CD4-positive, alpha-beta T cell treated with Interleukin-4 for 4 hours (primary cell): ENCODE measurements at places on chromosomes 16 and 17.

- peak; percentile 4 for DNase-seq
Observed at GRCh38 chr16:30122604-30123160, 338 bp downstream of the MAPK3 start.

DNA sequence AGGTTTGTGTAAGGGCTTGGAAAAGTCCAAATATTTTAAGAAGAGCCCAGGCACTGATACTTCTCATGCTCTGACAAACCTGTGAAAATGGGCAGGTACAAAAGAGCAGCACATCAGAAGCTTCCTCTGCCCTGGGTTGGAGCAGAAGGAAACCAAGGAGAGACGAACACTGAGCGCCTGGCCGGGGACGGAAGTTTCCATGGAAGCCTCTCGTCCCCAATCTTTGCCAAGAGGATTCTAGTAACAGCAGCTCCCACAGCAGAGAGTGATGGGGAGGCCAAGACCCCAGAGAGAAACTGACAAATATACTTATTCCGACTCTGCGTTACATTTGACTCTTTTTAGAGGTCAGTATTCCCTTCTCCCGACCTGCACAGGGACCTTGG is 268.5 kb downstream of the C16orf95 start:
- DNase-seq = no peak

GRCh38 chr17:4007346-4008081 is 43.3 kb upstream of the ATP2A3 start:
- no peak for DNase-seq

DNA sequence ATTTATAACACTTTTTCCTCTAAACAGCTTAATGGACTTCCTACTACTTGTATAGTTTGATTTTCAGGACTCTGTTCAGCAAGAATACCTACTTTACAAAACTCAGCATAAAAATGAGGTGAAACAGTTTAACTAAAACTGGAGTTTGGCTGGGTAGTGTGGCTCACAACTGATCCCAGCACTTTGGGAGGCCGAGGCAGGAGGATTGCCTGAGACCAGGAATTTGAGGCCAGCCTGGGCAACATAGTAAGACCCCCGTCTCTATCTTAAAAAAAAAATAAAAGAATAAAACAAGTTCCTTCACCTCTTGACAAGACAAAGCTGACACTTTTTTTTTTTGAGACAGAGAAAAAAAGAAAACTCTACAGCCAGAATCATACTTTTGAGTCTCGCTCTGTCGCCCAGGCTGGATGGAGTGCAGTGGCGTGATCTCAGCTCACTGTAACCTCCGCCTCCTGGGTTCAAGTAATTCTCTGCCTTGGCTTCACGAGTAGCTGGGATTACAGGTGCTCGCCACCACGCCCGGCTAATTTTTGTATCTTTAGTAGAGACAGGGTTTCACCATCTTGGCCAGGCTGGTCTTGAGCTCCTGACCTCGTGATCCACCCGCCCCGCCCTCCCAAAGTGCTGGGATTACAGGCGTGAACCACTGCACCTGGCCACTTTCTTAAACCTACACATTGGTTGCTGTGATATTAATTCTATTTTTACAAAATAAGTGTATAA is 2.6 kb downstream of the PDF start:
- DNase-seq = no peak

- DNase-seq = peak; percentile 80
Observed at GRCh38 chr17:4948931-4949320, 596 bp upstream of the PFN1 start.

DNA sequence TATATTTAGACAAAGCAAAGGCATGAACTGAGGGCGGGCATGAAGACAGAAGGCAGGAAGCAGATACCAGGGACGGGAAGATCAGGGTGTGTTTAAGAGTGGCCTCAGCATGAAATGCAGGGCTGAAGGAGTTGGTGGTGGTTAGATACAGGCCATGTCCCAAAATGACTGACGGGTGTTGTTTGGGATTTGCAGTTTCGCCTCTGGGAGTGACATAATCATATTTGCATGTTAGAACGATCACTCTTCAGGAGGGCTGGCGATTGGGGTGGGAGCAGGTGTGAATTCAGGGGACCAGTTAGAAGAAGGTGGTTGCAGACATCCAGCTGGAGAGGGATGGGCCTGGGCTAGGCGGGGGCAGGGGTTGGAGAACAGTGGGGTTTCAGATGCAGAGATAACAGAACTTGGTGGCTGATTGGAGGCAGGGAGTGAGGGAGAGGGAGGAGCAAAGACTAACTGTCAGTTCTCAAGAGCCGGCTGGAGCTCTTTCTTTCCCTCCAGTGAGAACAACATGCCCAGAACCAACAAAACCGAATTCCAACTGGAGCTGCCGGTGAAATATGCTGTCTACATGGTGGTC is 27.2 kb upstream of the ITGAX start:
- no peak for DNase-seq

DNA sequence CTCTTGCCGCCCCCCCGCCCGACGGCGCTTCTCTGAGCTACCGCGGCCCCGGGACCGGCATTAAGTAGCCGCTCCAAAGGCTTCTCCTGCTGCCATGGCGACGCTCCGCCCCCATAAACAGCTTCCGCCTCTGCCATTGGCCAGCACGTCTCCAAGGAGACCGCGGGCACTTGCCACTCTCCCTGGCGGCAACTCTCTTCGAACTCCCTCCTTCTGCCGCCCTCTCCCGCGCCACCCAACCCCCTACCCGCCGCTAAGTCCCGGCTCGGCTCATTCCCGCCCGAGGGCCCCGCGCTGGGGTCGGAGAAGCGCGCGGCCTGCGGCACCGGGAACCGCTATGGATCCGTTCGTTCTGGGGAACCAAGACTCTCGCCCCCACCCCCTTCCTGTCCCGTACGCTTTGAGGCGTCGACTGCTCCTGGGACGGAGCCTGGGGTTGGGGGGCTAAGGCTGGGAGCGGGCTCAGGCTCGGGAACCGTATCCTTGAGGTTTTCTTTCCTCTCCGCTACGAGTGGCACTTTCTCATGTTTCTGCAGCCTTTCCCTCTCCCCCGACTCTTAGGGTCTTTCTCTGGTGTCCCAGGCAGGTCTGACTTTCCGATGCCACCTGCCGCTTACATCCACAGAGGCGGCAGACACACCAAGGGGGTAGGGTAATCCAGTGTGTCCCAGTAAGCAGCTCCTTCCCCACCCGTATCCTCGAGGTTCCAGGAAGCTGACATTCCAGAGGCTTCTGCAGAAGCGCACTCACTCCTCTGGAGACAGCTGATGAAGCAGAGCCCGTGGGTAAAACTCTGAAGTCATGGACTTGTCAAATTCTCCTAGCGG is at the start of gene FOXJ1:
FOXJ1 (minus strand) TSS at position 34 of the 827 bp plus-strand sequence. CDS start 850 bp downstream, outside the sequence.
- peak; percentile 94 for DNase-seq

DNA sequence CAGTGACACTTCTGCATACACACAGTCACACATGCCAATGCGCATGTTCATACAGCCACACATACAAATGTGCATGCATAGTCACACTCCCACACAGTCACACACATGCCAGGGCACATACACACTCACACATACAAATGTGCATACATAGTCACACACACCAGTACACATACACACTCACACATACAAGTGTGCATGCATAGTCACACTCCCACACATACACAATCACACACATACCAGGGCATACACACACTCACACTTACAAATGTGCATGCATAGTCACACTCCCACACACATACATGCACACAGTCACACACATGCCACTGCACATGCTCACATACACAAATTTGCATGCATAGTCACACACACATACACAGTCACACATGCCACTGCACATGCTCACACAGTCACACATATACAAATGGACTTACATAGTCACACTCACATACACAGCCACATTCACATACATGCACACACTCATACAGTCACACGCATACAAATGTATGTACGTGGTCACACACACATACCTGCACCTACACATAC is 84.2 kb downstream of the SOCS1 start:
- DNase-seq = no peak

DNA sequence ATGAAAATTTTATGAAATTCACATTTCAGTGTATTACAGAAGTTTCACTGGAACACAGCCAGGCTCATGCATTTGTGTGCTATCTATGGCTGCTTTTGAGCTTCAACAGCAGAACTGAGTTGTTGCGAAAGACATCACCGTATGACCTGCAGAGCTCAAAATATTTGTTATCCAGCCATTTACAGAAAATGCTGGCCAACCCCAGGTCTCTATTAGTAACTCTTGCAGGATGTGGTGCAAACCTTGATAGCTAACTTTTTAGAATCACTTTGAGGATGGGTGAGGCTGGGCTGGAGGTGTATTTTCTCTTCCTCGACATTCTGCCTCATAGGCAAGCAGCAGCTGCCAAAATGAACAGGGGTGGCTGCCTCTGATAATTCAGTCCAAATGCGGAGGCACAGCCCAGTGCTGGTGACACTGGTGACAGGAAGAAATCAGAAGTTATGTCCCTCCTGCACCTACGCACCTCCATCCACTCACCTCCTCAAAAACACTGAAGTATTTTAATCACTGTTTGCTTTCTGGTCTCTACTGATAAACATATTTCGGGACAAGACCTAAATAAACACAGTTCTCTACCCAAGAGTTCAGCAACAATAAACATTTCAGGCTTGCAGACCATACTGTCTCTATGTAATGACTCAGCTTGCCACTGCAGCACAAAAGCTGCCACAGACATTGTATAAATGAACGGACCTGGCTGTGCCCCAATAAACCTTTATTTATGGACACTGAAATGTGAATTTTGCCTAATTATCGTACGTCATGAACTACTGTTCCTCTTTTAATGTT is 28.5 kb downstream of the ARHGAP17 start:
- no peak for DNase-seq

DNA sequence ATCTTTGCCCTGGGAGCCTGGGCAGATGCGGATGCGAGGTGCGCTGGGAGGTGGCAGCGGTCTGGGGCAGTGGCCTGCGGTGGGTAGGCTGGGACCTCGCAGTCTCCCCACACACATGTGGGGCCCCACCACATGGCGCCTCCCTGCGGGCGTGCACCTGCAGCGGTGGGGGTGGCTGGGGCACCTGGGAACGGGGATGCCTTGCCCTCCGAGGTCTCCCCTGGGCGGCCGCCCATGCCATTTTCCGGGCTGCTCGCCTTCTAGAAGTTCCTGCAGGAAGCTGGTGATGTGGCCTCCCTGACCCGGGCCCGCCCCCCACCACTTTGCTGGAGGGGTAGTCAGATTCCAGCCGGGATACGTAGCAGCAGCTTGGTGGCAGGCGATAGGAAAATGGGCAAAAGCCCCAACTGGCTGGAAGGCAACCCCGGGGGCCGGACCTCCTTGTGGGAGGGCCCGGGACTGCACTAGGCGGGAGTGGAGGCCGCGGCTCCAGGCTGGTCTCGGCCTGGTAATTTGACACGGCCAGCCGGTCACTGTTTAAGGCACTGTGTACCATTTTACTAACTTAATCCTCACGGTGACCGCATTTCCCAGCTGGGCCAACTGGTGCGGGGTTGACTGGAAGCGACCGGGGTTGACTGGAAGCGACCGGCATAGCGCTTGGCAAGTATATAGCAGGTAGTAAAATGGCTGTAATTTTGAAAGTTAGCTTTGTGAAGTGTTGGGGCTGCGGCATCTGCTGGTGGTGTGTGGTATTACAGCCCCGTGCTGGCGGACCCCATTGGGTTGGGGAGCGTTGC is 38.5 kb downstream of the IGF2BP1 start:
- DNase-seq = peak; percentile 15

DNA sequence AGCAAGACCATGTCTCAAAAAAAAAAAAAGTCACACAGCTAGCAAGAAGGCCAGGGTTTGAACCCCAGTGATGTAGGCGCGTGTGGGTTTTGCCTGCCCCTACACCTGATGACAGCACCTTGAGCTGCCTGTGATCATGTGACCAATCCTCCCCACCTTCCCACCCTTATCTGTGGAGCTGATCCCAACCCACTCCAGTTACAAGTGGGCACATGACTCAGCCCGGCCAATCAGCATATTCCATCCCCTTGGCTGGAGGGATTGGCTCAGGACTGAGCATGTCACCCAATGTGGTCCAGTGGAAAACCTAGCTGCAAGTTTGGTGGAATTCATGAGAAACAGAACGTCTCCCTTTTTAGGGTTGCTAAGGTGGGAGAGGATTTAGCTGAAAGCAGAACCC is 6.6 kb downstream of the TMEM114 start:
- no peak for DNase-seq

DNA sequence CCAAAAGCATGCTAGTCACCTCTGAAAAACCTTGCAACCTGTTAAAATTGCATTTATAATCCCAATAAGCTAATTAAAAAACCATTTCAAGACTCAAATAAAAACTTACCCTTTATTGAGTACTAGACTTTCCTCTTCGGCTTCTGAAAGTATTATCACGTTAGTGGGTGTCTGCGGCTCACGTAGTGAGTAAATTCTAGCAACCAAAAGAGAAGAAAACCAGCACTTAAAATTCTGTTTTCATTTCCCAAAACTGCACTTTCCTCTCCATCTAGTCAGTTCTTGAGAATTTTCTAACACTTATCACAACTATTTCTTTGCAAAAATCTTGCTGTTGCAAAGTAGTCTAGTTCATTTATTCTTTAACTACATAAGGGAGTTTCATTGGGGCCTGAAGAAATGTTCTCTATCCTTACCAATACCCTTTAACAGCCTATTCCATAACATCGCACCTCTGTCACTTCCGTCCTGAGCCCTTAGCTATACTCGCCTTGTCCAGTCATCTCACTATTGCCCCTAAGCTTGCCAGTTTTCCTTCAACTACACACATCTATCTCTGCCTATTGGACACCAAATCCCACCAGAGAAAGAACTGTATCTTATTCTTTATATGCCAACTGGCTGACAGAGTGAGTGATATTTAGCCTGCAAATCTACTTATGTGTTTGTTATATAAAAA is 8.7 kb downstream of the NUP88 start:
- no peak for DNase-seq

- DNase-seq = peak; percentile 32
Observed at GRCh38 chr17:4721203-4722135, 9.8 kb upstream of the MED11 start.

DNA sequence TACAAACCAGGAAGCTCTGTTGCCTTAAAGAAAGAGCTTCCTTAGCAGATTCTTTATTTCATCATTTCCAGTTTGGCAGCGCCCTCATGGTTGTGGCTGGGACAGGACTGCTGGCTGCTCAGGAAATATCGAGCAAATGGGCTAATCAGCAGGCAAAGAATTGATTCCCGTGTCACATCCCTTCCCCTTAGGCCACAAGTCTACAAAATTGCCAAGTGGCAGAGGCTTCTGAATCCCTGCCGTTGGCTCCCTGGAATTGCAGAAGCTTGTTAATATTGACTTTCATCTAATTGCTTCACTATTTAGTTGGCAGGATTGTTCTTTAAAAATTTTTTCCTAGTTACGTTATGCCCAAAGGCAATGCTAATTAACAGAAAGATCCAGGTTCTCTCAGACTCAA is 456.3 kb upstream of the ERCC4 start:
- DNase-seq = no peak

GRCh38 chr16:73289232-73289631 is 241.3 kb upstream of the ZFHX3 start:
- no peak for DNase-seq

GRCh38 chr17:57412520-57413096 is 156.3 kb downstream of the MSI2 start:
- no peak for DNase-seq

- no peak for DNase-seq
Observed at GRCh38 chr17:61150686-61151299, 248.8 kb upstream of the TBX2 start.

- peak; percentile 69 for DNase-seq
Observed at GRCh38 chr16:81403601-81404391, 40.8 kb upstream of the CMIP start.
